ENCODE measurements at places on chromosomes 11 and 22.

GRCh38 chr22:21766691-21767462, 31.3 kb upstream of the YPEL1 start:
- DNase-seq: no peak

DNA sequence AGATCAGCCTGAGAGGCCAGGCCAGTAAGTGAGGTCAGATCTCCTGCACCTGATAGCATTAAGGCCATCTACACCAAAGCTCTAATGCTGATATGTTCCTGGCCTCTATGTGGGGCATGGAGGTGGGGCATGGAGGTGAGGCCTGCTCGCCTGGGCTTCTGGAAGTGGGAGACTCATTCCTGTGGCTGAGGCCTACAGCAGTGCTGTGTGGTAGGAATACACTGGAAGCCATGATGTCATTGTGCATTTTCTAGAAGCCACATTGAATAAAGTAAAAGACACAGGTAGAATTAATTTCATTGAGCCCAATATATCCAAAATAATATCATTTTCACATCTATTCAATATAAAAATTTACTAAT, 2.7 kb downstream of the PNPLA3 start:
- no peak for DNase-seq

- no peak for DNase-seq
Observed at GRCh38 chr11:10379426-10379825, 74.6 kb downstream of the ADM start.

GRCh38 chr22:21686634-21687393, 21.0 kb downstream of the PPIL2 start:
- DNase-seq: no peak
